CD4-positive, alpha-beta T cell (primary cell): ENCODE measurements at places on chromosomes 7 and 10.

DNA sequence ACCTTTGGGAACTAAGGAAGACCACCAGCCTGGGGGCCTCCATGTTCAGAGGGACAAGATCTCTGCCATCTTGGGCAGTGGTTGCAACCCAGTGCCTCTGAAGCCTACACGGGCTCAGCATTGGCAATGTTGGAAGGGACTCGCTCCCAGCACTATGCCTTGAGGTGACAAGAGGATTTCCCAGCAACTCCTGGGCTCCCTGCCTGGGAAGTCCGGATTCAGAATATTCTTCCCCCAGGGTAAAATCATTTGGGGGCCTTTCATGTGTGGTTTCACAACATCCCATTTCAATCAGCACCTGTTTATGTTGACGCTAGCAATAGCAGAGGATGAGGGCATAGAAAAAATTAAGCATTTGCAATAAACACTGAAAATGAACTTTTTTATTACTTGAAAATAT is 509.8 kb upstream of the MGMT start:
- DNase-seq = no peak

DNA sequence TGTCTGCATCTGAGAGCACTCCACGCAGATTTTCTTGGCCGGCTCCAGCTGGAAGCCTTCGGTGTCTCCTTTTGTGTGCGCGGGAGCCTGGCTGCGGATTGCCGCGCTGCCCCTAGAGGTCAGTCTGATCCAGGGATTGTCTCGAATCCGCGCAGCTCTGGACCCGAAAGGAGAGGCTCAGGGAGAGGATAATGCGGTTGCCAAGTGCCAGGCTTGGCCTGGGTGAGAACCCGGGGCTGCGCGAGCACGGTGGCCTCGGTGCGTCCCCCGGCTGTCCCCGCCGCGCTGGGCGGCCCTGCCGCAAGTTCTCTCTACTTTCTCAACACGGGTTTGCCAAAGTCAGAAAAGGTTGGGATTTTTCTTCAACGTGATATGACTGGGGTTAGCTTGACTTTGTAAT is 140.9 kb downstream of the ADCYAP1R1 start:
- DNase-seq = no peak

- no peak for DNase-seq
Measured at GRCh38 chr7:100007887-100008286, 7.5 kb upstream of the ZKSCAN1 start.

DNA sequence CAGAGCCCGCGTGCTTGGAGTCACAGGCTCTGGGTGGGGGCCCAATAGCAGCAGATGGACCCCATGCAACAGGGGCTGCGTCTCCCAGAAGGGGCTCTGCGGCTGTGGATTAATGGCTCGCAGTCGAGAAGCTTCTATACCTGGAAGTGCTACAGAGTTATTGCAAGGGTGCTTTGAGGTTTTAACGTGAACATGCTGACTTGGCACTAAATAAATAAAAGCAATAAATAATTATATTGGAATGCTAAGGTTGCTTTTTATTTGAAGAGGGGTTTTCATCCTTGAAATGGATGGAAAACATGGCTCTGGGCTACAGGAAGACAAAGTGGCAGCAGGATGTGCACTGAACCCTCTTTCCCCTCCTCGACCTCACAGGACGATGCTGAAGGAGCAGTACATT is 122.4 kb downstream of the PAXIP1 start:
- DNase-seq = no peak

DNA sequence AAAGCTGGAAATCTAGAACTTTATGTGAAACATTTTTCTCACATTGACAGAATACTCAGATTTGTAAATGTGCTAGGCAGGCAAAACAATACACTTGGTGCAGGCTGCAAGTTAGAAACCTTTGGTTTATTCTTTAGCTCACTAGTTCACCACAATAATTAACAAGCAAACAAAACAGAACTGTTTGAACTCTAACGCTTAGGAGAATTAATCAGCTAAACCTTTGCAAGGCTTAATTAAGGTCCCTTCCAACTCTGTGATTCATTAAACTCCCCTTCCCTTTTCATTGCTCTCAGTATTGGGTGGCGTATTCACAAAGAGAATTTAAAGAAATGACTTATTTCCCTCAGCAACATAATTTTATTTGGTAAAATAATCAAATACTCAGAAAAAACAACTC is 99.0 kb downstream of the PON1 start:
- DNase-seq = no peak
